ENCODE measurements at places on chromosomes 11 and 22.

- DNase-seq: no peak
Observed at GRCh38 chr11:124474079-124474478, 28.6 kb upstream of the OR8B8 start.

- DNase-seq: no peak
Observed at GRCh38 chr11:36469063-36469462, 41.0 kb downstream of the TRAF6 start.

DNA sequence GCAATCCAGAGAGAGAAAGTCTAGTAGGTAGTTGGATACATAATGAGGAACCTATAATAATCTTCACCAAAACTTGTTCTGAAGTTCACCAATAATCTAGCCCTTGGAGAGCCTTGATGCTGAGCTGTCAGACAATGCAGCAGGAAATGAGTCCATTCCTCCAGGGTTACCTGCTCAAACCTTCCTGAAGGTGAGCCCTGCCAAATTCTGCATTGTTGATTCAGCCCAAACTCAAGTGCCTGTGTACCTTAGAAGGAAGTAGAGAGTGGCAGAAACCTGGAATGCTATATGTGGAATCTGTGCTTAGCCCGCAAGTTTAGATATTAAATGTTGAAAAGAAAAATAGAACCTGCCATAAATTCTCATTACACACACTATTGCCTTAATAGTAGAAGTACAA lies 77.4 kb upstream of the SPON1 start:
- DNase-seq: no peak

GRCh38 chr11:65279741-65280440 lies 18.1 kb downstream of the POLA2 start:
- DNase-seq: peak; percentile 7

GRCh38 chr11:57214494-57214893 lies 22.6 kb downstream of the APLNR start:
- DNase-seq: no peak

GRCh38 chr11:2137202-2138067 lies 1.8 kb downstream of the IGF2 start:
- no peak for DNase-seq

GRCh38 chr22:17376950-17377349 lies 7.7 kb downstream of the CECR2 start:
- no peak for DNase-seq

DNA sequence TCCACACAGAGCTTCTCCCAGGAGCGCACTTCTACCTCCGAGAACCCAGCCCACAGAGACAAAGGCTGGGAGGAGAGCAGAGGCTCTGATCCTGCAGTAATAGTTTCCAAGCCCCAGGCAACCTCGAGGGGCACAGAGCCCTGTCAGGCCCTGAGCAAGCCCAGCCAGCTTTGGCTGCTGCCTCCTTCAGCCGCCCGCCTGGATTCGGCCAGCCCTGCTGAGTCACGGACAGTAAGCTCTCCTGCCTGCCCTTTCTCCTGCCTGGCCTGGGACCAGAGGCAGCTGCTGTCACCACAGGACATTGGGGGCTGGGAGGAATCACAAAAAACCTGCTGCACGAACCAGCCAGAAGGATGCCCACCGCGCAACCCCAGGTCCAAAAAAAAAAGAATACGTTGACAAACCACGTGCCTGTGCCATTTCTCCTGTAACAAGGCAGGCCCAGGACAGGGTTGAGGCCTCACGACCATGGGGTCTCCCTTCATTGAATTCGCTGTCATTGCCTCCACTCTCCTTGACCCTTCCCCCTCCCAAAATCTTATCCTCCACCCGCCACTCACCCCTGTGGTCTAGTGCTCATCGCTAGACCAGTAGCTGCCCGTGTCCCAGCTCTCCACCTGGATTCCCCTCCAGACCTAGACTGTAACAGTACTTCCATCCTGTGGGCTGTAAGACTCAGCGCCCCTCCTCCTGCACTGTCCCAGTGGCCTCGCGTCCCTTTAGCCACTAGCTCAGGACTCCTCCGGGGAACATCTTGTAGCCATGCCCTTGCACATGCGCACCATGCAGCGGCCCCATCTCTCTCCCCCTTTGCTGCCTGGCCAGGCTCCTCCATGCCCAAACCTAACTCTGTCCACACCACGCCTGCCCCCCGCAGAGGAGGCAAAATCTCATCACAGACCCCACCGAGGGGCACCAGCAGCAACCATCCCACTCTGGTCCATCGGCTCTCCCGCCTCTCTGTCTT lies 7.4 kb upstream of the SLC22A12 start:
- DNase-seq: no peak

- no peak for DNase-seq
Observed at GRCh38 chr11:87256694-87257340, 219.1 kb downstream of the TMEM135 start.

GRCh38 chr11:34745195-34745594 lies 124.3 kb downstream of the EHF start:
- DNase-seq: no peak

- no peak for DNase-seq
Observed at GRCh38 chr11:102462610-102463009, 10.0 kb upstream of the TMEM123 start.

GRCh38 chr11:121864660-121865059 lies 251.4 kb downstream of the BLID start:
- no peak for DNase-seq

DNA sequence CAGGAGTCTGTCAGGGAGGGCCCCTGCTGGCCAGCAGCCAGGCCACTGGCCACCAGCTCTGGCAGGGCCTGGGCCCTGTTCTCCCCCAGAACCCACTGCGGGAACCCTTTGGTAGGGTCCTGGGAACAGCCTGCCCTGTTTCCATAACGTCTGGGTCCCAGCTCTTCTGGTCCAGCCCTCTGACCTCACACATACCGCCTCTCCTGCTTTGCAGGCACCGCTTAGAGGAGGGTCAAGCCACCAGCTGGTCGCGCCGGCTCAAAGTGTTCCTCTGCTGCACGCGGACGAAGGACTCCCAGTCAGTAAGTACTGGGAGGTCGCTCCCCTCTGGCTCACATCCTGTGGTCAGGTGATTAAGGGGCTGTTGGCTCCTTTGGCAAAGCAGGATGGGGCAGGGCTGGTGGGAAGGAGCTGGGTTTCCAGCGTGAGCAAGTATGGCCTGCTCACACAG lies 26.6 kb upstream of the MYRF start:
- DNase-seq: no peak

GRCh38 chr11:116525961-116526495 lies 246.8 kb downstream of the BUD13 start:
- no peak for DNase-seq

DNA sequence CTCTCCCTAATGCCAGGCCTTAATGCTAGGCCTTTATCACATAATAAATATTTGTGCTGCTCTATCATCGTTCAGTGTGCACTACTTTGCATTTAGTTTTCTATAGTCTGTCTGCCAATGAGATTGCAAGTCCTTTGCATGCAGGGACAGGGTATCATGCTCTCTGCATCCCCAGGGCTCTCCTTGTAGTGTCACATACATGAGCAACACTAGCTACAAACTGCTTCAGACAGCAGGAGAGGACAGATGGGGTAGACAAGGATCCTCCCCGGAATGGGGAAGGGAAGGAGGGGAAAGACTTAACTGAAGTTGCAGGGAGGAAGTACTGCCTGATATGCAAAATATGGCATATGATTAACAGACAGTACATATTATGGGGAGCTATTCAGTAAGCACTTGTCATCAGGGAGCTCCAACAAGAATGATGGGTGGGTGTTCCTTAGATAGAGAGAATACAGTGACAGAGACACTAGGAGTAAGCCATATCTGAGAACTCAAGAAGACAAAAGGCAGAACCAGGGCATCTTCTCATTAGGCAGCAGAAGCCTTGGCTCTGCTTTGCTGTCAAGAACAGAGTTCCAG lies 42.8 kb downstream of the ZNF202 start:
- DNase-seq: no peak

GRCh38 chr11:65498042-65498726 lies 661 bp upstream of the MALAT1 start:
- peak; percentile 46 for DNase-seq

GRCh38 chr11:62875698-62876478 lies 4.8 kb upstream of the SLC3A2 start:
- no peak for DNase-seq

DNA sequence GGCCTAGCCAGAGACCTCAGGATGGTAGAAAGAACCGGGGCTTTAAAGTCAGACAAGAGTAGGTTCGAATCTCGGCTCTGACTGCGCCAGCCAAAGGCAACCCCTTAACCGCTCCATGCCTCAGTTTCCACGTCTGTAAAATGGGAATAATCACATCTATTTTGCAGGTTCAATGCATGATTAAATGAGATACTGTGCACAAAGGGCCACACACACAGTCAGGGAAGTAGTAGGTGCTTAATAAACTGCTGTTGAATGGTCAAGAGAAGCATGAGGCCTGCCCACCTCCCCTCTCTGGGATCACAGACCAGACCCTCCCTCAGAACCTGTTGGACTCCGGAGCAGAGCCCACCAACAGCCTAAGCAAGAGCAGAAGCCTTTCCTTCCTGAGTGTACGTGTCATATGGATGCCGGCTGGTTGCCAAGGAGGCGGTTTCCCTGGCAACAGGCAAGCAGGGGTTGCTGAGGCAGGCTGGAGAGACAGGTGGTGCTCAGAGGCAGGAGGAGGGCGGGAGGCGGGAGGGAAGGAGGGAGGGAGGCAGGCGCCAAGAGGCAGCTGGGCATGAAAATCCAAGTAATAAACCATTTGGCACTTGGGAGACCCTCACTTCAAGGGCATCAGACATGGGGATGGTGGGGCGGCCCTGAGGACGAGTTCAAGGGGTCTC lies 43.9 kb downstream of the NFAM1 start:
- no peak for DNase-seq

- no peak for DNase-seq
Observed at GRCh38 chr11:100636536-100636935, 50.6 kb upstream of the ARHGAP42 start.

GRCh38 chr22:37739035-37739434 lies 42.2 kb downstream of the TRIOBP start:
- DNase-seq: no peak

DNA sequence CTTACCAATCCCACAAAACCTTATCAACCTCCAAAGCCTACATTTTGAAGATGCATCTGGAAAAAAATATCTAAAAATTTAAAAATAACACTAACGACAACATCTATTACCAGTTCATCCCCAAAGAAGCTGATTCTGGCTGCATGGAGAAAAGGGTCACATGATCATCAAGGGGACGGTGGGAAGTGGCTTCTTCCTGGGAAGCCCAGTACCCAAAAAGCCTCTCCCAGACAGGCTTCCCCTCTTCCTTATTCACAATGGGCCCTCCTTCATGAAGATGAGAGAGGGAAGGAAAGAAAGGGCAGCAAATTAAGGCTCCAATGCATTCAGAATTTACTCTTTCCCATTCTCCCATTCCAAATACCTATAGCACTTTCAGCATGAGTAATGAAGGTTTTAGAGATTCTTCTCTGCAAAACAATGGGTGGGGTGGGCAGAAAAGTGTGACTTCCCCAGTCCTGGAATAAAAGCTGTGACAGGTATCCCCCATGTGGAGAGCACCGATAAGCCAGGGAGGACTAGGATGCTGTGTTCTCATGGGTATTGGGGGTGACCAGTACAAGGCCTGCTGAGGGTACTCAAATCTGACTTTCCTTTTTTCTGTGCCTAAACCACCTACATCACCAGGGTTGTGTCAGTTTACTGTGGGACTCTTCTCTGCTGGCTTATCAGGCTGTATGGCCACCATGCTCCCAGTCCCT lies 88.2 kb downstream of the SIK3 start:
- no peak for DNase-seq

GRCh38 chr22:42277988-42278776 lies 7.7 kb upstream of the TCF20 start:
- DNase-seq: no peak

- DNase-seq: no peak
Observed at GRCh38 chr11:113317339-113317738, 3.0 kb downstream of the TTC12 start.

DNA sequence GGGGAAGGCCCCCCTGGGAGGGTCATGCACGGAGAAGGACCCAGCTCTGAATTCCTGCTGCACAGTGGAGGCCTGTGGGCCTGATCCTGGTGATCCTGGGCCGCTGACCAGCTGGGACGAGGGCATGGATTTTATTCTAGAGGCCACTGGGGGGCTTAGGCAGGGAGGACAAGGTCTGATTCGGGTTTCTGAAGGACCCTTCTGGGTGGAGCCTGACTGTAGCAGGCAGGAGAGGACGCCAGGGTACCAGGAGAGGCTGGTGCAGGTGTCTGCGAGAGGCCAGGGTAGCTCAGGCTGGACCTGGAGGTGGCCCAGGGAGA lies 31.3 kb downstream of the MPPED1 start:
- no peak for DNase-seq

DNA sequence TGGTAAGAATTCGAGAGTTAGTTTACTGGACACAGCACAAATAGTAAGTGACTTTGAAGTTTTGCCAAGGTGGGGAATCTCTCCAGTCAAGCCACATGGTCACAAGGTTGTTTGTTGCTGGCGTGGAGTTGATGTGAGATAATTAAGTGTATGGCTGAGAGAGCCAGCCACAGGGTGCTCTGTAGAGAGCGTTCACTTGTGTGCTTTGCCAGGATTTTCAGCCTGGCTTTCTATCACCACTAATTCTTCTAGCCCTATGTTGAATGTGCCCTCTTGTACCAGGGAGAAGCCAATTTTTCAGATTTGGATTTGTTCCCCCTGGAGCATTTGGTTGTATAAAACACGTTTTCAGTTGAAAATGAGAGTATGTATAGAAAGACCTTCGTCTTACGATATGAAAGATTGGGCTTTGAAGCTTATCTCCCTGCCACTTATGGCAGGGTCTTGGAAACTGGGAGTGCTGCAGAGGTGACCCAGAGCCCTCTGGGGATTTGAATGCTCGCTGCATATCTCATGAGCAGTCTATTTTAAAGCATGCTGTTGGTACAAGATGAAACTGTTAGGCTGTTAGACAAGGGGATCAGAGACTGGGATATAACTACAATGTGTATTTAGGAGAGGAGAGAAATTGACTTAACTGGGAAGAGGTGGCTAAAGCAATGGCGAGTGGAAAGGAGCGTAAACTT lies 28.6 kb downstream of the CSRP3 start:
- no peak for DNase-seq

- DNase-seq: no peak
Observed at GRCh38 chr11:90242894-90243416, 20.1 kb upstream of the CHORDC1 start.

DNA sequence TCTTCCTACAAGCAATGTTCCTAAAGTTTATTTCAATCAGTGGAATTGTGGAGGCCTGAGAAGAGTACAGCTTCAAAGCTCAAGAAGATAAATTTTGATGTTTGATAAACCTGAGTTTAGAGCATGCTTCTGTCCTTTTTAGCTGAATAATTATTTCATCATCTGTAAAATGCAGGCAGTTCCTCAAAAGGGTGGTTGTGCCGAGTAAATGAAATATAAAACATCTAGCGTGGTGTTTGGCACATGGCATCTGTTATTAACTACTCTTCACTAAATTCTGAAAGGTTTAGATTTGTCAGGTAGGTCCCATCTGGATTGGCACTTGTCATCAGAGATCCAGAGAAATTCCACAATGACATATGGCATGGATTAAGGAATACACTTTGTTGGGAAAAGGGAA lies 155.1 kb downstream of the DDX10 start:
- no peak for DNase-seq

Measured in activated gamma-delta T cell treated with anti-CD3 and anti-CD28 coated beads, Interleukin-2, amount 50 U/mL, for 16 hours (primary cell).